ENCODE measurements at places on chromosomes 5 and 9.

- DNase-seq: no peak
These were observed 24.0 kb upstream of the DAB2IP start for GRCh38 chr9:121627427-121627826.

GRCh38 chr9:5042661-5043178 lies 57.6 kb downstream of the JAK2 start:
- DNase-seq: no peak

- DNase-seq: no peak
These were observed 10.1 kb downstream of the IGFBPL1 start for GRCh38 chr9:38414040-38414723.

DNA sequence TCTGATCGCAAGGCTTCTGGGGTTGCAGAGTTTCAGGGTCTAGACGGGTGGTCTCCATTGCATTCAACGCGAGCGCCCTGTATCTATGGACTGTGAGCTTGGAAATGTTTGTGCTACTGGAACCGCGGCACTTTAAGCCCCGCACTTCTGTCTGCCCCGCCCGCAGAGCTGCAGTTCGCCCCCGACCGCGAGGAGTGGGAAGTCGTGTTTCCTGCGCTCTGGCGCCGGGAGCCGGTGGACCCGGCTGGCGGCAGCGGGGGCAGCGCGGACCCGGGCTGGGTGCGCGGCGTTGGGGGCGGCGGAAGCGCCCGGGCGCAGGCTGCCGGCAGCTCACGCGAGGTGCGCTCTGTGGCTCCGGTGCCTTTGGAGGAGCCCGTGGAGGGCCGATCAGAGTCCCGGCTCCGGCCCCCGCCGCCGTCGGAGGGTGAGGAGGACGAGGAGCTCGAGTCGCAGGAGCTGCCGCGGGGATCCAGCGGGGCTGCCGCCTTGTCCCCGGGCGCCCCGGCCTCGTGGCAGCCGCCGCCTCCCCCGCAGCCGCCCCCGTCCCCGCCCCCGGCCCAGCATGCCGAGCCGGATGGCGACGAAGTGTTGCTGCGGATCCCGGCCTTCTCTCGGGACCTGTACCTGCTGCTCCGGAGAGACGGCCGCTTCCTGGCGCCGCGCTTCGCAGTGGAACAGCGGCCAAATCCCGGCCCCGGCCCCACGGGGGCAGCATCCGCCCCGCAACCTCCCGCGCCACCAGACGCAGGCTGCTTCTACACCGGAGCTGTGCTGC lies 1.0 kb downstream of the ADAMTS19 start:
- no peak for DNase-seq

DNA sequence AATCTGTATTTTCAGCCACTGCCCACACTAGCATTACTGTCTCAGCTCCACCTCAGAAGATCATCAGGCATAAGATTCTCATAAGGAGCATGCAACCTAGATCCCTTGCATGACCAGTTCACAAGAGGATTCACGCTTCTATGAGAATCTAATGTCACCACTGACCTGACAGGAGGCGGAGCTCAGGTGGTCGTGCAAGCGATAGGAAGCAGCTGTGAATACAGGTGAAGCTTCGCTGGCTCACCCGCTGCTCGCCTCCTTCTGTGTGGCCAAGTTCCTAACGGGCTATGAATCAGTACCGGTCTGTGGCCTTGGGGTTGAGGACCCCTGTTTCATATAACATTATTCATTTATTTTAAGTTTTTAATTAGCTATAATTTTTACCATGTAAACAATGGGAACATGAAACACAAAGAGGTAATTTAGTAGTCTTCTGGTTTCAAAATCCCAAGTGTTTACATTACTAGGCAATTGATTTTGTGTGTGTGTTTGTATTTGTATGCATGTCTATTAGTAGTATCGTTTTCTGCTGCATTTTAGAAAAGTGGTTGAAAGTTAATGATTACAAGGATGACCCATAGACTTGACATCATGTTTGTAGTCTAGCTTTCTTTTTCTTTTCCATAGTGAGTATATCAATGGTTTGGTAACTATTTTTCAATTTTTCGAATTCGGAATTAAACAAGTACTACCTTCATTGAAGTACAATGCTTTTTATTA lies 159.4 kb downstream of the TENT4A start:
- DNase-seq: no peak

DNA sequence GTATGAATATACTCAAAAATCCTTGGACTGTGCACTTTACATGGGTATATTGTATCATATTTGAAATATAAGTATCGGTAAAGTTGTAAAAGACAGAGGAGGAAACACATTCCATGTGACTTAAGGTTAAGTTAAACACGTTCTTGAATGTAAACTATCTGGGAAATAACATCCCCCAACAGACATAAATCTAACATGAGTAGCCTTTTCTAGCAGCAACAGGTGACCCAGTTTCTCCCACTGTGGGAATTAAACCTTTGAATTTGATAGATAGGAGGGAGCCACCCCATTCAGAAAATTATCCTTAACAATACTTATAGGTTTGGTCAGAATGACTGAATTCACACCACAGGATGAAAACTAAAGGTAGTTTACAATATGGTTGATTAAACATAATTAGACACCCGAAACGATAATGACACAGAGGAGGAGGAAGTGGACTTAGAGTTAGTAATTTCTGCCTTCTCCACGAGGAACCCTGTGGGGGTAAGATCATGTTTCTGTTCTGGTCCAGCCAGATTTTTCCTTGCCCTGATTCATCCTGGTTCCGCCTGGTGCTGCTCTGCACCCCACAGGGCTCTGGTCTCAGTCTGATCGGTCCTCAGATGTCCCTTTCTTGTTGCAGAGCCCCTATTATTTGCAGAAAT lies 84.6 kb upstream of the DNAH5 start:
- DNase-seq: no peak
